HT-29 (cell line): ENCODE measurements at places on chromosomes 1 and 21.

- DNase-seq: no peak
Measured at GRCh38 chr1:212504171-212504803, 71.6 kb downstream of the NENF start.

DNA sequence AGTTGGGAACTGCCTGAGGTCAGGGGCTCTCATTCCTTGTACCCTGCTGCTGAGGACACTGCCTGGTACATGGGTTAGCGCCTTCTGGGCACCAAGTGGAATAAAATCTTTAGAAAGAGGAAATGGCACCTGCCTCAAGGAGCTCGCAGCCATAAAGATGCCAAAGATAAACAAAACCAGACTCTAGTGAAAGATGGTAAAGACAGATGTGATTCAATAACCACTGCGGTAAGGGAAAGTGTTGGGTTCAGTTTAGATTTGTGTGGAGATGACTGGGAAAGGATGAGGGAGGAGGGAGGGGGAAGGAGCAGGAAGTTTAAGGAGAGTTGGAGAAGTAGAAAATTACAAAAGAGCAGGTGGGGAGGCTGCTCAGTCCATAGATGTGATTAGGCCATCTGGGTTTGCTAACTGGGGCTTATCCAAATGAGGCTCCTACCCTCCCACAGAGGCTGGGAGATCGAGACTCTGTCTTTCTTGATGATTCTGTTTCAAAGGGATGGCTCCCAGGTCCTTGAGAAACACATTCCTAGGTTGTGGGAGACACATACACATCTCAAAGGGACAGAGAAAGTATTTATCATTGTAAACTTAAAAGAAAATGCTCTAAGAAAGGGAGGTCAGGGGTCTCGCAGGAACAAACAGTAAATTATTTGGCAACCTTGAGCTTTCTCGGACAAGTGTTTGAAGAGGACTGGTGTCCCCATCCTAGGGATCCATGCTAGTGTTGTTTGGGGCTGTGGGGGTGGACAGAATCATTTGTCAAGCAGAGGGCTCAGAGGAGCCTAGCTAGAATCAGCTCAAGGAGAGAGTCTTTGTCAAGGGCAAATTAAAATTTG lies 65.7 kb upstream of the MORC3 start:
- no peak for DNase-seq

GRCh38 chr1:158112994-158113758 lies 67.5 kb upstream of the CD1D start:
- peak; percentile 39 for DNase-seq

DNA sequence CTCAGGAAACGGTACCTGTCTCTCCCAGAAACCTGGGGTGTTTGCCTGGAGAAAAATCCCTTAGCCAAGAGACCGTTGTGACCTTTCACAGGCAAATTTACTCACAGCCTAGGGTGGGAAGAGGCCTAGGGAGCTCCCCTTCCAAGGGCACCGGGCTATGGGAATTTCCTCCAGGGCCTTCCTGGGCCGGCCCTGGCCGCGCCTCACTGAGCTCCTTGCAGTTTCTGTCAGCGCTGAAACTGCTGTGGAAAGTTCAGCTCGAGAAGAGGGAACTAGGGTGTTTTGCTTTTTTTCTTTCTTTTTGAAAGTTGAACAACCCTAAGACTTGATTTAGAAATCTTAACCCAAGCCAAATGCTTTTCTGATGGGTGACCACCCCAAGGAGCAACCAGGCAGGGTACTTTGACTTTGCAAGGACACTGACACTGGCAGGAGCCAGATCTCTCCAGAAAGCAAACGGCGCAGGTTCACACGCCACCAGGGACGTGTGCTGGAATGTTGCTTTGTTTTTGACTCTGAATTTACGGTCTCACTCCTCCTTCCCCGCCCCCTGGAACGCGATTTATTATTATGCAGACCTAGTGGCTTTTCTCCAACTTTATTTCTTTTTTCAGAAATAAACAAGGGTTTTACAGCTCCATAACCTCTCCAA lies 229.6 kb upstream of the JUN start:
- peak; percentile 8 for DNase-seq

GRCh38 chr1:32353431-32353830 lies 8.9 kb downstream of the FAM229A start:
- DNase-seq: no peak

DNA sequence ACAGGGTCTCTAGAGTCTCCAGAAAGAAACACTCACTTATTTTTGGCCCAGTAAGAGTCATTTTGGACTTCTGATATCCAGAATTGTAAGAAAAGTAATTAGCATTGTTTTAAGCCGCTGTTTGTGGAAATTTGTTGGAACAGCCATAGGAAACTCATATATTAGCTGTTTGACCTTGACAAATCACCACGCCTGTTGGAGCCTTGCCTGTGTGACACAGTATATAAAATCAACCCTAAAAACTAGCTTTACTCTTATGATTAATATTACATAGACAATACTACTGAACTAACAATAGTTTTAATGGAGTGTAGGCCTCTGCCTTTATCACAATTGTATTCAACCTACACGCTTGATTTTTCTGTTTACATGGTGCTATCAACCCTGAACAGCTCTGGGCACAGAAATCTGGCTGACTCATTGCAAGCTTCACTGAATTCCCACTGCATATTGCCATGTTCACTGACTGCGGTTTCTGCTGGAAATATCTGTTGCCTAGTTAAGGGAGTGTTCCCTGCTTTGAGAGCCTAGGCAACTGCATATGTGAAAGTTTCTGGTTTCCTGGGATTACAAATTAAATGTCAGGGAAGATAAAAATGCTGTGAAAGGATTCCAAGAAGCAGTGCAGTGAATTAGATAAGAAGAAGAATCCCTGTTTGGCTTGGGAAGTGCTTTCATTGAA lies 419.5 kb upstream of the DEPDC1 start:
- no peak for DNase-seq

DNA sequence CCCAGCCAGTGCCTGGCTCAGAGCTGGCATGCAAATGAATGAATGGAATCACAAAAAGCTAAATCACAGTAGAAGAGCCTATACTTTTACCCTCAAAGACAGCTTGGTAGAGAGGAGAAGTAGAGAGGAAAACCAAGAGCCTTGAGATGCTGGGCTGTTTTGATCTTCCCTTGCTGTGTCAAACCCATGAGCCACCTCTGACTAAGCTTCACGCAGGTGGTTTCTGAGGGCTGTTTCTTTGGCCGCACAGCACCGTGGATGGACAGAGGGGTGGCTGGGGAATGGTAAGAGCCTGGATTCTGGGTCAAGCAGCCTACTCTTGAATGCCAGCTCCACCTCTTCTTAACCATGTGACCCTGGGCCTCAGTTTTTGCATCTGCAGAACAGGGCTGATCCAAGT lies 18.6 kb downstream of the ABCG1 start:
- DNase-seq: no peak

DNA sequence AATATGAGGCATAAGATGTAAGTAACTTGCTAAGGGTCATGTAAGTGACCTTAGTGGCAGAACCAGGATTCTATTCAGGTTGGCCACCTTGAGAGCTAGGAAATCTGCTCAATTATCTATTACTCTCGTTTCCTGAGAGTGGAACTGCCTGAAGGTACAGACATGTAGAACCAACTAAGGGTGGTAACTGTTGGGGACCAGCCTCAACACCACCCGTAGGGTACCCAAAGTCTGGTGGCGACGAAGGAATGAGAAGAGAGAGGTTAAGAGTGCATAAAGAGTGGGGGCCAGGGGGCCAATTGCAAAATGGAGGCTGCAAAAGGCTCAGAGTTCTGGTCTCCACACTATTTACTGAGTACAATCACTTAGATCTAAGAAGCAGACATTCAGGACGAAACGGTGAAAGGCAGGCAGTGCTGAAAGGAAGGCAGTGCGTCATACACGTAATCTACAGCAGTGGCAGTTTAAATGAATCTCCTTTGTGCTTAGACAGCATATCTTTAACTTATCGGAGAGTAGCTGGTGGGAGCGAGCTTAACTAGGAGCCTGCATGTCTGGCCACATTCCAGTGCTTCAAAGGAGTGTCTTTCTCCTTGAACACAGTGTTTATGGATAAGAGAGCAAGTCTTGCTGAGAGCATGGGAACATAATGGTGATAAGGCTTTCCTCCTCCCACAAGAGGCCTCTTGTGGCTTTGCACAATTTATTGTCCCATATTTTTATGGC lies 25.0 kb downstream of the SRSF4 start:
- no peak for DNase-seq

GRCh38 chr1:29519108-29519787 lies 282.9 kb downstream of the PTPRU start:
- no peak for DNase-seq

DNA sequence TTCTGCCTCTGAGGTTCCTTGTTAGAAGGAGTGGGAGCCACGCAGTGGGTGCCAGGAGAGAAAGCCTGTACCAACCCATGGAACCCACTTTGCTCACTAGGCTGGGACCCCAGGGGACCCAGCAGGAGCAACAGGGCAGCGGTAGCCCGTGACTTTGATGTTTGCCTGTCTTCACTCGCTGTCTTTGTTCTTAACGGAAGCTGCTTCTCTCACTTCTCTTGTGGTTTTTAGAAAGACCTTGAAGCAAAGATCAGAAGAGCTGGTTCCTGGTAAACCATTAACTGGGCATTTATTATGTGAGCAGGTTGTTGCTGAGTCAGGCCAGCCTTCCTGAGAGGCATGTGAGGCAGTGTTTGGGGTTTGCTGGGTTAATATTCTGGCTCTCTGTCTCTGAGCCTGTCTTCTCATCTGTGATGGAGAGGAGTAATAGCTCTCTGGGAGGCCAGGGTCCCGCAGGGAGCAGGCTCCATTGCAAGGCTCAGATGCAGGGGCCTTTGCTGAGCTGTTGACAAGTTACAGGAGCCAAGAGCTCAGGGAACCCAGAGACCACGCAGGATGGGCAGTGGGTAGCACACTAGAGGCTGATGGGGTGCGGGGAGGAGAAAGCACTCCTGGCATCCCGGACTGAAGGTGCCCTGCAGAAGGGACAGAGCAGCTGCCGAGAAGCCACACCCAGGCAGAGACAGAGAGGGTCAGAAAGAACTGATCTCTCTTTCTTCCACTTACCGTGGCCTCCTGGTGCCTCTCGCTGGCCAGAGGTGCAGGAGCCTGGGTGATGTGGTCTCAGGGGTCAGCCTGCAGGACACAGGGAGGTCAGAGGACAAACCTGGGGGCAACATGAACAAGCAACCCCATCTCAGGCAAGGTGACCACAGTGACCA lies 367.5 kb upstream of the C1orf174 start:
- DNase-seq: no peak

GRCh38 chr1:224051086-224051406 lies 62.9 kb upstream of the FBXO28 start:
- no peak for DNase-seq

- no peak for DNase-seq
Measured at GRCh38 chr1:114034567-114035303, 55.5 kb downstream of the OLFML3 start.

GRCh38 chr1:199698222-199698621 lies 329.3 kb upstream of the NR5A2 start:
- DNase-seq: no peak

DNA sequence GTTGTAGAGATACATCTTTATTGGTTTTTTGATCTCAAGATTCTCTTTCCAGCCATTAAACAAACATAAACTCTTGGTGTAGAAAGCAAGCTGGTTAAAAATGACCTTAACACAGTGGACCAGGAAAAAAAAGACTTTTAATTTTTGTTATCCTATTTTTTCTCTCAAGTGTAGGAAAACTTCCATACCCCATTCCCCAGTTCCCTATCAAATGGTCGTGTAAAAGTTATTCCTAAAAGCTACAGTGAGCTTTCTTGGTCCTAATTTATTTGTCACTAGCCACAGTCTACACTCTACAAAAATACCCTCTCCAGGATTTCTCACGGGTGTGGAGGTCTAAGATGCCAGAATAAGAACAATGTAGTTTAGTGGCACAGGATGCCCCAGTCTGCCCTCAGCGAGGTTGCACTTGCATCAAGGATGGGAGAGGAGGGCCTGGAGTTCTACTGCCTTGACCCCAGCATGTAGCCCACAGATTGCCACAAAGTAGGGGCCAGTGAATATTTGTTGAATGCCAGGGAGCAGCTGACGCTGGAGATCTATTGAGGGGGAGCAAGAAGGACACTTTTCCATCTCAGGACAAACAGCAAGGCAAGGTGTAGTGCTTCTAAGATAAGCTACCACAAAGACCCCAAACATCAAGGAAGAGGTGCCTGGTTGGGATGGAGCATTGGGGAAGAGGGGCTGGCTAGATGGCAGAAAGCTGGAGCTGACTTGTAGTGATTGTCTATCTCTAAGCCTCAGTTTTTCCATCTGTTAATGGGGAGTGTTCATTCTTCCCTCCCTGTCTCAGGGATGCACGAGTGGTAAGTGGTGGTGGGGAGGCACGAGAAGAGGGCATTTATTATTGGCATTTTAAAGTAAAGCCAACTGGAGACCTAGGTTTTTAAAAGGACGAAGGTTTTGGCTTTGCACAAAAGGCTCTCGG lies 1.8 kb downstream of the MYCL start:
- DNase-seq: no peak

DNA sequence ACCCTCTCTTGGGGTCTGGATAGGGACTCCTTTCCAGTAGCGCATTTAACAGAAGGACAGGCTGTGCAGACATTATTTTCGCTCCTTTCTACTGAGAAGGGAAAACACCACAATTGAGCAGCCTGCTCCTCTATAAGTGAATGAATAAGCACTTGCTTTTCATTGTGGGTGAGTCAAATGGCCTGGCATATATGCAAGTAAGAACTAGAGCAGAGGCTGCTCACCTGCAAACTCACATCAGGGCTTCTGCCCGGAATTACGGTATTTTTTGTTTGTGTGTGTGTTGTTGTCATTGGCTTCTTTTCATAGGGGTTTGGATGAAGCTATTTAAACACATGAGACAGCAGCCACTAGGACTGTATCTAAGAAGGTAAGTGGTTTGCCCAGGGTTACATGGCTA lies 200.1 kb upstream of the CAMK1G start:
- peak; percentile 4 for DNase-seq

DNA sequence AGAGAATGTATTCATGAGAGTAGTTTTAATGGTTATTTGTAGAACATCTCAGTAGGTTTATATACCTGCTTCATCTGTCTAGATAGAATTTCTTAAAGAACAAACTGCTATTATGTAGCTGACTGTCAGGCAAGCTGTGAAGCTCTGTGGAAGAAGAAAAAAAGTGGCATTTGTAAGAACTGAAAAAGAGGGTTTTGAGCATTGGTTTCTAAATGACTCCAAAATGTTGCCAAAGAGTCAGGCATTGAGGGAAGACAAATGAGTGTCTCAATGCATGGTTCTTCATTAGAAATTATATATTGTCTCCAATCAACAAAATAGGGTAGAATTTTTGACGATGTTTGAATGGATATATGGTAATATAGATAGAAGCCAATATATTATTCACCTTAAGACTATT lies 1276.1 kb downstream of the KCNT2 start:
- no peak for DNase-seq

DNA sequence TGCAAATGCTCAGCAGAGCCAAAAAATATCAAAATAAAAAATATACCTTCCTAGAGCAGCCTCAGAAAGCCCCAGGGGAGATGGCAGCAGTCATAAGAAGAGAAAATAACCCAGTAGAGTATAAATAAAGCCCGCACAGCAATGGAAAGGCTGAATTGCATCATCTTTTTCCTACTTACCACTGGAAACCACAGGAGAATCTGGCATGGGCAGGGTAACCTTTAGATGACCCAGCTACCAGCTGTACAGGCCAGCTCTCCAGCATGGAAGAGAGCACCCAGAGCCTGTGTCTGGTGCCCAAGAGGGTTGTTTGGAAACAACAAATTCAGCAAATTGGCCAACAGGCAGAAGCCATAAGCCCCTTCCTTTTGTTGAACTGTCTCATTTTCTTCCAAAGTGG lies 253.1 kb downstream of the OMA1 start:
- no peak for DNase-seq

- peak; percentile 32 for DNase-seq
Measured at GRCh38 chr1:218620956-218621355, 275.8 kb downstream of the TGFB2 start.
